ENCODE measurements at places on chromosomes 16 and 17. TPM values are rescaled to one million over a fixed set of nuclear protein-coding genes. Genes with fewer than 3 reads are reported as not detected.

BAIAP3 gene
- total RNA-seq, result 0.38 TPM

PYDC1 gene
- not detected for total RNA-seq

CENPV gene
- 15.2 TPM for total RNA-seq

RAP1GAP2 gene
- total RNA-seq, result 0.28 TPM

OTOA gene
- total RNA-seq, result under 0.01 TPM

PKMYT1 gene
- 12.8 TPM for total RNA-seq

BMERB1 gene
- 43.3 TPM for total RNA-seq

KRTAP3-3 gene
- total RNA-seq, result not detected

All from regular cardiac myocyte (primary cell).